ENCODE measurements at places on chromosomes 12 and 14. TPM values are rescaled to one million over a fixed set of nuclear protein-coding genes. Genes with fewer than 3 reads are reported as not detected.

The FAM222A gene
- total RNA-seq, result 0.64 TPM

The MYL6 gene
- total RNA-seq, result 2,668 TPM

The SIRT4 gene
- total RNA-seq, result 0.45 TPM

The BRI3BP gene
- 8.7 TPM for total RNA-seq

The BCL11B gene
- total RNA-seq, result 0.14 TPM

- no peak for DNase-seq
- peak overlapping the region; percentile 94 for H3K27ac ChIP-seq
- peaks cover 42% of the 10 kb centered on the region for H3K36me3 ChIP-seq
- peak overlapping the region; percentile 97 for H3K4me3 ChIP-seq
- peaks cover 42% of the 10 kb centered on the region for H3K4me1 ChIP-seq
Observed at GRCh38 chr12:111841236-111841749, 735 bp upstream of the MAPKAPK5 start.

- H3K27me3 ChIP-seq, result no peaks in the 10 kb centered on the region
- H3K36me3 ChIP-seq, result peaks cover 16% of the 10 kb centered on the region
- DNase-seq, result no peak
Observed at GRCh38 chr14:75650253-75651058, 10.2 kb downstream of the ERG28 start.

DNA sequence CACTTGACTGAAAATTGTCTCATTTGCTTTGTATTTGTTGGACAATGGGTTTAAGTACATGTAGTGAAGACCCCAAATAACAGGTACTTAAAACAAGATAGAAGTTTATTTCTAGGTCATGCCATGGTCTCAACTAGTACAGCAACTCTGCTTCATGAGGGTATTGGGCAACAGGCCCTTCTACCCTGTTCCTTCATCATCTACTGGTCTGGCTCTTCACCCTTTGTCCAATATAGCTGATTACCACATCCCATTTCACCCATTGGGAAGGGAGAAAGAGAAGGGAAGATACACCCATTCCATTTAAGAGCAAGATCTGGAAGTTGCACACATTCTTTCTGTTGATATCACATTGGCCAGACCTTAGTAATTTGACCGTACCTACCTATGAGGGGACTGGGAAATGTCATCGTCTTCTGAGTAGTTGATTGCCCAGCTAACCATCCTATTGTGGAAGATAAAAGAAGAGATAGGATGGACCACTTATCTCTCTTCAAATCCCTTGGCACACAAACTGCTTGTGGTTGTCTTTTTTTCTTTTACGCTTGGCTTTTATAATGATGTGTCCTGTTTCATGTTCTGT, 104.6 kb downstream of the DIP2B start:
- peaks cover 3% of the 10 kb centered on the region for H3K27me3 ChIP-seq
- DNase-seq, result no peak
- peaks cover 22% of the 10 kb centered on the region for H3K4me1 ChIP-seq
- H3K4me3 ChIP-seq, result no peak overlapping the region

DNA sequence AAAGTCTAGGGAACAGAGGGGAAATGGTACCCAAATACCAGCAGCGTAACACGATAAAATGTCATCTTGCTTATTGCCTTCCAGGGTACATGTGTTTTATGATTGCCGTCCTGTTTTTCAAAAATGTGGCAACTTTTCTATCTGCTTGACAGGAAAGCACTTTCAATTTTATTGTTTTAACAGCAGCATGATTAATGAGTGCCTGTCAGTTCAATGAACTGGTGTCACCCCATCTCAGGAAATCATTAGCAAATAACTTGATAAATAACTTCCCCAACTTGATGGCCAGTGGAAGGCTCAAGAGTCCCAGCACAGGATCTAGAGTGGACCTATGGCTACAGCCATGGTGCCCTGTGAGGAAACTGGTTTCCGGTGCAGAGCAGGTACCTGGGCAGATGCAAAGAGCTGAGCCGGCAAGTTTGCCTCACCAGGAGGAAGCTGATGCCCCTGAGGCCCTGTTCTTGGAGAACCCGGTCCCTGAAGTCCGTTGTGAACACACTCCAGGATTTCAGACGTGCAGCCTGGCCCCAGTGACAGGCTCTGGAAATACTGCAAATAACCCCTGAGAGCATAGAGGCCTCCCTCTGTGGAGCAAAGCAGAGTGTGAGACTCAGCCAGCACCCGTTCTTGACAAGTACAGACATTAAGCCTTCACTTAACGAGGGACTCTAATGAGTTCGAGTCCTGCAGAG, 173.5 kb upstream of the SFSWAP start:
- H3K4me3 ChIP-seq, result no peak overlapping the region
- H3K36me3 ChIP-seq, result no peaks in the 10 kb centered on the region
- no peak for DNase-seq

DNA sequence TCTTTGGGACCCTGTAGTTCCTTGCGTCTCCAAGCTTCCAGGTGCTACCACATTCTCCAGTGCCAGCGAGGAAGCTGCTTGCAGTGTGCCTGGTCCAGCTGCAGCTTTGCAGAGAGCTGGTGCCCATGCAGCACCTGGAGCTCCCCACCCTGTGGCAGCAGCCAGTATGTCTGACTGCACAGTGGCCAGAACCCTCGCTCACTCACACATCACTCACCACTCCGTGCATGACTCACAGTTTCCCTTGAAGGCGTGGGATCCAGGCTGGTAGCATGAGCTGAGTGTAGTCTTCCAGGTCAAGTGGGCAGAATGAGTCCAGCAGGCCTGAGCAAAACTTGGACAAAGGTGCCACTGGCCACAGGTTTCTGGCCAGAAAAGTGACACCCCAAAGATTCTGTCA, 33.6 kb downstream of the SDR9C7 start:
- peak; percentile 84 for DNase-seq
- no peak overlapping the region for H3K4me3 ChIP-seq
- H3K36me3 ChIP-seq, result no peaks in the 10 kb centered on the region
- H3K27me3 ChIP-seq, result peaks cover 2% of the 10 kb centered on the region
- peaks cover 16% of the 10 kb centered on the region for H3K4me1 ChIP-seq
- peak overlapping the region; percentile 60 for H3K27ac ChIP-seq

All from HFFc6 (cell line).